ENCODE measurements at places on chromosomes 1 and 21.
A peak's percentile ranks its signal among the peaks of the same experiment; 100 is the strongest.

DNA sequence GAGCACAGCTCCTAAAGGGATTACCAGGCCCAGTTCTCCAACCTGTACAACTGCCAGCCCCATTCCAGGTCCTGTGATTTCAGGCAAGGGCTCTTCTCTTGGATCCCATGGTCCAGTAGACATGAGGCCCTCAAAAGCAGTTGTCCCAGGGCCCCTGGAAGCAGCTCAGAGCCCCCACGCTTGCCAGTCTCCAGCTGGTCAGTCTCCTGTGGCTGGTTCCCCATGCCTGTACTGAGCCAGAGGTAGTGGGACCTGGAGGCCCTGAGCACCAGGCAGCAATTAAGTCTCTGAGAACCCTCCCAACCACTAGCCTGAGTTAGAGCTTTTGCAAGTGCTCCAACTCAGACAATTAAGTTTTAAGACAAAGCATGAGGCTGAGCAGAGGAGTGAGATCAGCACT, 36.9 kb downstream of the CDC42BPA start:
- DNase-seq = no peak

DNA sequence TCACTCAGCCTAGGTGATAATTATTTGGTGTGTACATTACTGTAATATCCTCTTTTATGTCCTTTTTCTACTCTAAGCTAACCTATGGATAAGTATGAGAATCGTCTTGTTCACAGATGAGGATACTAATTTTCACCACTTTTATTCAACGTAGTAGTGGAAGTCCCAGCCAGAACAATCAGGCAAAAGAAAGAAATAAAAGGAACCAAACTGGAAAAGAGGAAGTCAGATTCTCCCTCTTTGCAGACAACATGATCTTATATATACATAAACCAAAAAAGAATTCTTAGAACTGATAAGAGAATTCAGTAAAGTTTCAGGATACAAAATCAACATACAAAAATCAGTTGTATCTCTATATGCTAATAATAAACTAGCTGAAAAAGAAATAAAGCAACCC, 12.6 kb upstream of the RGL1 start:
- DNase-seq = no peak

GRCh38 chr1:29812408-29813135, 576.2 kb downstream of the PTPRU start:
- DNase-seq = no peak

DNA sequence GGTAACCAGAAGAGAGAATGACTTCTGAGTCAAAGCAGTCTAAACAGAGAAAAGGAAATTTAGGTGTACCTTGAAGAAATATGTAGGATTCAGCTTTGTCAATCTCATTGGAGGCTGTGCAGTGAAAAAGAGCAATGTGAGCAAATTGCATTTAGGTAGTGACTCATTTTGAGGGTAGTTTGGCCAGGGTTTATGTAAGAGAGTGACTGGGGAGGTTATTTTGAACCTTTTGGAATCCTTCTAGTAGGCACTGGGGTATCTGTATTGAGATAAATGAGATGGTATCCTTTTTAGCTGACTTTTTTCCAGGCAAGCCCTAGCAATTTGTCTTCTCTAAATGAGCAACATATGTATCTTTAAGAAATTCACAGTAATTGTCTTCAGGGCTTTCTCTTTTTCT, 95.9 kb downstream of the DISP1 start:
- DNase-seq = no peak

DNA sequence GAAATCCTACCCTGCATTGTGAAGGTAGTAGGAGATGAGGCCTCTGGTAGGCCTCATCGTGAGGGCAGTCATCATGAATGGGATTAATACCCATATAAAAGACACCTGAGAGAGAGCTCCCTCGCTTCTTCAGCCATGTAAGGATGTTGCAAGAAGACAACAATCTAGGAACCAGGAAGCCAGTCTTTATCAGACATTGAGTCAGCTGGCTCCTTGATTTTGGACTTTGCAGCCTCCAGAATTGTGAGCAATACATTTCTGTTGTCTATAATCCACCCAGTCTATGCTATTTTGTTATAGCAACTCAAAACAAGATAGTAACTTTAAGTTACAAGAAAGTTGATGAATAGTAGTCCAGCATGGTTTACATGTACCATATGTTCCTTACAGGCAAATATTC, 208.5 kb downstream of the KCNT2 start:
- DNase-seq = no peak

DNA sequence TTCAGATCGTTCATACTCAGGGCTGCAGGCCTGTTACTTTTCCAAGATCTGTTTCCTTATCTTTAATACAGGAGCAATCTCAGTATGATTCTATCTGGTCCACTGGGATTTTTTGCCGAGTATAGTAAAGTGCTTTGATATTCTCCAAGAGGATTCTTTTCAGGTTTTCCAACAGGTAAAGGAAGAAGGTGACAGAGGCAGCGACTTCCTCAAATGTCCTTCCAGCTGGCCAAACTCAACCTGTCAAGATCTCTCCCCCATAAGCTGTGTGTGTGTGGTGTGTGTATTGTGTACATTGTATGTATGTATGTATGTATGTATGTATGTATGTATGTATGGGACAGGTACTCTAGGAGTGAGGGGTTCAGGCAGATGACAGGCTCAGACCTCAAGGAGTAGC, 1.1 kb downstream of the AKR1A1 start:
- DNase-seq = no peak

- DNase-seq = no peak
Measured at GRCh38 chr1:243796016-243796415, 54.0 kb downstream of the AKT3 start.

DNA sequence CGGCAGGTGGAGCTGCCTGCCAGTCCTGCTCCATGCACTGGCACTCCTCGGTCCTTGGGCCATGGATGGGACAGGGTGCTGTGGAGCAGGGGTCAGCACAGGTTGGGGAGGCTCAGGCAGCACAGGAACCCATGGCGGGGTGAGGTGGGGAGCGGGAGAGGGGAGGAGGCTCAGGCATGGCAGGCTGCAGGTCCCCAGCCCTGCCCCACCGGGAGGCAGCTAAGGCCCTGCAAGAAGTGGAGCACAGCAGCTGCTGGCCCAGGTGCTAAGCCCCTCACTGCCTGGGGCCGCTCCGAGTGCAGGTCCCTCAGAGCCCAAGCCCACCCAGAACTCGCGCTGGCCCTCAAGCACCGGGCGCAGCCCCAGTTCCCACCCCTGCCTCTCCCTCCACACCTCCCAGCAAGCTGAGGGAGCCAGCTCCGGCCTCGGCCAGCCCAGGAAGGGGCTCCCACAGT, 691 bp upstream of the GBP5 start:
- no peak for DNase-seq

- DNase-seq = no peak
Measured at GRCh38 chr1:72485801-72486200, 203.5 kb upstream of the NEGR1 start.

DNA sequence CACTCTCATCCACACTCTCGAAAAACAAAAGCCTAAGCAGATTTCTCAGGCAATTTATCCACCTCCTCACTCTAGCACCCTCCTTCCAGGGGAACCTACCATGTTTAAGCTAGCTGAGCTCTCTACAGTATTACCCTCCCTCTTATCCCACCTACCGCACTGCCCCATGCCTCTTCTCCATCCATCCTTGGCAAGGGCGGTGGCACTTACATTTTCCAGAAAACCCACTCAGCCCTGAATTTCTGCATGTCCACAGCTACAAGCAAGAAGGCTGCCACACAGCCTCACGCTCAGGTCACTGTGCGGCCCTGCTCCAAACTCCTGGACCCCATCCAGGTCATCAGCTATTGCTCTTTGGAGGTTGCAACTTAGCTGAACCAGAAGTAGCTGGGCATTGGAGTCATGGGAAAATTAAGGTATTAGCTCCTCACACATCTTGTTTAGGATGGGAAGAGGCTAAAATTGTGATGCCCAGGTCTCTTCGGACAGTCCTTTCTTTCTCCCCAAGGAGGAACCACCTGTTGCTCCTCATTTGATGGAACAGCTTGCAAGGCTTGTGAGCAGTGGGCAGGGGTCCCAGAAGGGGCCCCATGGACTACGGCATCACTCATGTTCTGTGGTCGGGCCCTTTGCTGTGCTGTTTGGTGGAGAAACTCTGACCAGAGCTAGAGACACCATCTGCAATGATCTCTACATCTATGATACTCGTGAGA, 1.1 kb downstream of the KLHDC9 start:
- no peak for DNase-seq

DNA sequence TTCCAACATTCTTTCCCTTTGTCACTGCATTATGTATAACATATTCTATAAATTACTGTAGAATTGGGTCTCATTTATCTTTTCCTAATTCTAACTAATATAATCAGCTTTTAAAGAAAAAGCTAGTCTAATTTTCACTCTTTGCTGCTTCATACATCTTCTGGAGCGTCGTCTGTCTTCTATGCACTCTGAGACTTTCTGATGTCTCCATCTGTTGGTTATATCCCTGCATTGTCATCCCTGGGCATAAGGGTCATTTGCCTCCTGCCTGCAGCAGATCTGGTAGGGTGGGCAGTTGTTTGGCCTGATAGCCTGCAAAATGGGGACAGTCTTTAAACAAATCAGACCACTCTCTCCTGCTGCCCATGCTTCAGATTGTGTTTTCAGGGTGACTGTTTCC, 40.8 kb upstream of the DYNLT5 start:
- DNase-seq = no peak

GRCh38 chr1:74908131-74908530, 175.2 kb downstream of the TYW3 start:
- no peak for DNase-seq

DNA sequence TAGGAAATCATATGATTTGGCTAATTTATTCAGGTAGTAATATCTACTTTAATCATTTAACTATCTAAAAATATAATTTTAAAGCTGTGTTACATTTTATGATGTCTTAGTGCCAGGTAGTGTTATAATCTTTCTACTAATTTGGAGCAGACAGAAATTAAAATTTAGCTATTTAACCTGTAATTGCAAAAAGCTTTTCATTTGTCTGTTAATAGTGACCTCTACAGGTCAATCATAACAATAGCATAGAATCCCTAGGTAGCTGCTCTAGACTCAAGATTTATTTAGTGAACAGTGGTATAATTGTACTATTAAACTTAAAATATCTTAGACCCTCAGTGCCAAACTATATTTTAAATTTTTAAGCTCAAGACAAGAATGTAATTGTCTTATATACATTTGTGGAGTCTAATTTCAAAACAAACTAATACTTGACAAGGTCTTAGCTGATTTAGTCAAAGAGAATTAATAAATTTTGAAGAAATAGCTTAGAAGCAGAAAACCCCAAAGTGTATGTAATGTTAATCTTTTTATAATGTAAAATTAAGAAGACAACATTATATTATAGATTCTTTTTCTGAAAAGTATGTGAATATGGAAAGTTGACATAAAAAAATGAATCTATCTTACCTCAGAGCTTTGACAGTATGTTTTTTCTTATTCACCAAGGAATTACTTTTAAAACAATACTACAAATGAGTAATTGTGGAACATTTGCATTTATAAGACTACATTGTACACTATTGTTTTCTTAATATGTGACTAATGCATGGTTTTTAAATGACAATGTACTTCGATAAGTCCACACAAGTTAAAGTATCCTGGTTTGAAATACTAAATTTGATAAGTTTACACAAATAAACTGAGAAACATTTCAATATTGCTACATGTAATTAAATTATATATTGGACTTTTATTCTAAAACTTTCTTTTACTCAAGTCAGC, 64.1 kb upstream of the RNPC3 start:
- DNase-seq = no peak

- peak; percentile 25 for DNase-seq
Measured at GRCh38 chr1:67830928-67831830, 2.1 kb downstream of the GNG12 start.

- no peak for DNase-seq
Measured at GRCh38 chr1:31593770-31594632, 17.7 kb downstream of the TINAGL1 start.

GRCh38 chr21:42554251-42554961, 40.8 kb downstream of the SLC37A1 start:
- no peak for DNase-seq

DNA sequence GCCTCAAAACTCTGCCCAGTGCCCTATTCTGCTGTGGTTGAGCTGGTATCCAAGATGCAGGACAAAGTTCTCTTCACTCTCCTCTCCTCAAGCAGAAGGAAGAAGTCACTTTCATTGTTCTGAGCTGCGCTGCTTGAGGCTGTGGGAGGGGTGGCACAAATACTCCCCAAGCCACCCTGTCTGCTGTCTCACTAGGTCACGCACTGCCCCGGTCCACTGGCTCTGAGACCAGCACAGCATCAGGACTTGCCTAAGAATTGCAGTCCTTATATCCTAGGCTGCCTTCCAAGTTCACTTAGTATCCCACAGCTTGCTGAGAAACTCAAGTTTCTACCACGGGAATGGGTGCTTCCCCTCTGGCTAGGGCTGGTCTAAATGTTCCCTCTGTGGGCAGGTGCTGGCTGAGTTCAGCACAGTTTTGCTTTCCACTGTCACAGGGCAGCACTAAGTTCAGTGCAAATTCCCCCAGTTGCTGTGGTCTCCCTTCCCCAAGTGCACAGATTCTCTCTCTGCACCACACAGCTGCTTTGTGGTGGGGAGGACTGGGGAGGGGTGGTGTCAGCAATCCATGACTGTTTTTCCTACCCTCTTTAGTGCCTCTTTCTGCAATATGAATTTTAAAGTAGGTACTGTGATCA, 32.4 kb downstream of the SLC9C2 start:
- DNase-seq = no peak

DNA sequence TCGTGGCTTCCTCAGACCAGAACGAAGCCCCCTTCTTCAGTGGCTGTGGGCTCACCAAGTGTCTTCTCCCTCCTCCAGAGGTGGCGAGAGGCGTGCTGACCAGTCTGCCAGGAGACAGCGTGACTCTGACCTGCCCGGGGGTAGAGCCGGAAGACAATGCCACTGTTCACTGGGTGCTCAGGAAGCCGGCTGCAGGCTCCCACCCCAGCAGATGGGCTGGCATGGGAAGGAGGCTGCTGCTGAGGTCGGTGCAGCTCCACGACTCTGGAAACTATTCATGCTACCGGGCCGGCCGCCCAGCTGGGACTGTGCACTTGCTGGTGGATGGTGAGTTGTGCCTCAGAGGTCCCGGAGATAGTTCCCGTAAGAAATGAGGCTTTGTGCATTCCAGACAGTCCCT, 24.0 kb downstream of the IL6R start:
- no peak for DNase-seq

GRCh38 chr1:24770881-24771280, 25.6 kb downstream of the CLIC4 start:
- no peak for DNase-seq

GRCh38 chr1:245213066-245213831, 58.5 kb downstream of the KIF26B start:
- DNase-seq = no peak

GRCh38 chr1:234842726-234843641, 233.0 kb upstream of the IRF2BP2 start:
- no peak for DNase-seq

DNA sequence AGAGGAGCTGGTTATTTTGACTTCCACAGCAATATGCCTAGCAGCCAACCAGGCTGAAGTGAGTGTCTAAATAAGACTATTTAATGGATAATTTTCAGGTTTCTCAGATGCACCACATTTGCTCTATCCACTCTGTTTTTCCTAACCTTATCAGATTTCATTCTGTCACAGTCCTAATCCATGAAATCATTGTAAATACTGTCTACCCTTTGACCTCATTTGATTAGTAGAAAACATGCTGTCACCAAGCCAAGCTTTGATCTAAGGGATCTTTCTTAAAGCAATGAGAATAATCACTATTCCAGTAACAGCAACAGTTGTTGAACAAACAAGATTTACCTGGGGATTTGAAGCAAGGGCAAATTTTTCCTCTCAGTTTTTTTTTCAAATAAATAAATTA, 595.6 kb downstream of the LTN1 start:
- DNase-seq = no peak

All from left renal pelvis (tissue), 4 donors.